Right forelimb (tissue), 1 donor: ENCODE measurements at places on chromosomes 3 and 15.

- DNase-seq, result no peak
Observed at GRCh38 chr3:73197187-73197586, 135.7 kb downstream of the EBLN2 start.

- DNase-seq, result no peak
Observed at GRCh38 chr3:132657869-132658747, 1.5 kb downstream of the ACAD11 start.

- DNase-seq, result no peak
Observed at GRCh38 chr15:44243141-44243540, 45.4 kb upstream of the GOLM2 start.

GRCh38 chr15:60583194-60583593 lies 104.3 kb upstream of the ICE2 start:
- no peak for DNase-seq

DNA sequence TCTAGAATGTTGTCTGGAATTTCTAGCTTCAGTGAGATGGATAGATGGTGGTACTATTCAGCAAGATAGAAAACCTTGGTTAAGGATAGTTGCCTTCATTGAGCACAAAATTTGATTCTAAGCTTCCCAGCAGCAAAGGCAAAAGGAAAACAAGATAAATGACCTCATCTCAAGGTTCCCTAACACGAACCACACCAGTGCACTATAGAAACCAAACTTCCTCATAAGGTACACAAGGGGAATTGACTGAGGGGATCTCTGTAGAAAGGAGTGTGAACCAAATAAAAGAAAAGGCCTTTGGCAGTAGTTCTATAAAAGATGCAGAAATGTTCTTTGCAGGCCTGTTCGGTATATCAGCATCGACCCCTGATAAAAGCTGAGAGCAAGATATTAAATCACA lies 288.9 kb downstream of the SHQ1 start:
- DNase-seq, result no peak

GRCh38 chr3:184595726-184596125 lies 34.1 kb downstream of the EPHB3 start:
- no peak for DNase-seq

DNA sequence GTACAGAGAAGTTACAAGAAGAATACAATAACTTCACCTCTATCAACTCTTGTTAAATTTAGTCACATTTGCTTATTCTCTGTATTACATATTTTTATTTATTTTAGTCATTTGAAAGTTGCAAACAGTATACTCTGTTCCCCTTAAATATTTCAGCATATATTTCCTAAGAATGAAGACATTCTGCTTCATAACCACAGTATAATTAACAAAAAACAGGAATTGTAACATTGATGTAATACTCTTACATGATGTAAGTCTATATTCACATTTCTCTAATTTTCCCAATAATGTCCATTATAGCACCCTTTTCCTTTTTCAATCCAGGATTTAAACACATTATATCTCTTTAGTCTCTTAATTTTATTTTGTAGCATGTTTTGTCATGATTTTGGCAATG lies 112.0 kb downstream of the AKAP13 start:
- DNase-seq, result no peak

DNA sequence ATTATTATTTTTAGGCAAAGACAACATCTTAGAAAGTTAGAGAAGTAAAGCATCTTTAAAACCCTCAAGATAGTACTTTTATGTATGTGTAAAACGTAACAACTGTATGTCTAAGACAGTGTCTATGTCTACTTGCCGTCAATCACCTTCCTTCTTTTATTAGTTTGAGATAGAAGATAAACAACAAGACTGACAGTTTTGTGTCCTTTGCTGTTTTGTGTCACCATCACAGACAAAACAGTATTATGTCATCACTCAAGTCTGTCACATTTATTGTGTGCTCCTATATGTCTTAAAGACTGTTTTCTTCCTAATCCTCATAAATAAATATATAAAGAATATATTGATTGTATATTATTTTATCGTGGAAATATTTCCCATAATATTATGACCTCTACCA lies 908.3 kb downstream of the CADM2 start:
- no peak for DNase-seq

DNA sequence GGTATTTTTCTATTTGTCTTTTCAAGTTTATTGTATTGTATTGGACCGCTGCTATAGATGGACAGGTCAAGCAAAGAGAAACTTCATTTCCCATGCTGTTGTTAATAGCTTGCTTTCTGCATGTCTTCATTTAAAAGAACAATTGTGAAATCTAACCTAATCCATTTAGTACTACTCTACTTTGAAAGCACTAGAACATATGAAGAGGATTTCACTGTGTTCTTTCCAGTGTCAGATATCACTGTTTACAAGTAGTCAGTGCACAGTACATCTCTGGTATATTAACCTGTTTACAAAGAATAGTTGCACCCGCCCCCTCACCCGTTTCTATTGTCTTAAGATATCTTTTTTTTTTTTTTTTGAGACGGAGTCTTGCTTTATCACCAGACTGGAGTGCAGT lies 21.8 kb upstream of the EDEM1 start:
- DNase-seq, result no peak

DNA sequence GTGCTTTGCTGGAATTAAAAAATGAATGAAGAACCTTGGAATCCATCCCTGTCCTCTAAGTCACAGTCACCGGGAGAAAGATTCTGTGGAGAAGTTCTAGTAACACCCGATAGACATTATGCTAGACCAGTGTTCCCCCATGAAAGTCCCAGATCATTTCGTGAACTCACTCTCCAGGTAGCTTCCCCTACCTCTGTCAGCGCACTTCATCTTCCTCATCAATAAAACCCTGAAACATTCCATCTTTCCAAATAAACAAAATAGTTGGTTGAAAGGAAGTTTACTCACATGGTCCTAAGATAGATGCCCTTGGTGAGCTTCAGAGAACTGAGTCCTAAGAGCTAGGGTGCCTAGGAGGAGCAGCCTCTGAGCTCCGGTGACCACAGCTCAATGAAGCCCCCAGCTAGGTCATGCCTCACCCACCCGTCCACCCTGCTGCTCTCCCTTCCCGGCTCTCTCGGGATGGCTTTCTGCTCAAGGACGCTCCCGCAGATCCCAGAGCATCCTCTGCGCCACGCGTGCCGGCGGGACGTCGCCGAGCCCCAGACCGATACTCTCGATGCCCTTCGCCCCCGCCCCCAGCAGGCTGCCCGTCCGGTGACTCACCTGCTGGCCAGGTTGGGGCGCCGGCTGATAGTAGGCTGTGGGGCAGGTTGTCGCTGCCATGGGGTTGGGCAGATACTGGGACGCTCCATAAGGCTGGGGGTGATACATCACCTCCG lies 776 bp downstream of the VGLL3 start:
- peak; percentile 62 for DNase-seq

- no peak for DNase-seq
Observed at GRCh38 chr3:34419801-34420200, 621.4 kb downstream of the PDCD6IP start.

DNA sequence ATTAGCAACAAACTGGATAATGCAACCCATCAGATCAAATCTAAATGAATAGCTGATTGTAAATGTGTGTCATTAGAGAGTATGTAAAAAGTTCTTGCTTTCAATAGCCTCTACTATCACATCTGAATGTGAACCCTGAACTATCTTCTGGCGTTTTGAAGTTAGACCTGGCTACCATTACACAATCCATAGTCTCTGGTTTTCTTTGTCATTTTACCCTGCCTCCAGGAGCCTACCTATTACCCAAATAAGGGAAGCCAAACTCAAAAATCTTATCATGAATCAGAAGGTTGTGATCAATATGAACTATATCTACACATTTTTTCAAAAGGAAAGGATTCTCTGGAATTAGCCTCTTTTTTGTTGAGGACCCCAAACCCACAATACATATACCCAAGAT lies 31.8 kb downstream of the PCYT1A start:
- no peak for DNase-seq

GRCh38 chr3:46349484-46350261 lies 4.2 kb upstream of the CCR2 start:
- no peak for DNase-seq

DNA sequence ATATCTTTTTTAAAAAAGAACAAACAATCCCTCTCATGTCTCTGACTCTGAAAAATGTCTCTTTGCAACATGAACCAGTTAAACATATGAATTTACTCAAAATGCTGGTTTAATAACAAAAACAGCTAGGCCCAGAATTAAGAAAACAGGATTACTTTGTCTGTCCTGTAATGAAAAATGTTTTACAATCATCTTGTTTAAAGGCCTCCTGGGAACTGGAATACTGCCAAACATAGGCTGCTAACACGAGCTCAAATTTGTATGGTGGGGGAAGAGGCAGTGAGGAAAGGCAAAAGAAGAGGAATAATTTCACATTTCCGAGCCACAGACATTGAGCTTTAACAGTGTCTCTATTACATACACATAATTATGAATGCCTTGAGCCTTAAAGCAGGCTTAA lies 61.7 kb upstream of the PPIB start:
- no peak for DNase-seq

DNA sequence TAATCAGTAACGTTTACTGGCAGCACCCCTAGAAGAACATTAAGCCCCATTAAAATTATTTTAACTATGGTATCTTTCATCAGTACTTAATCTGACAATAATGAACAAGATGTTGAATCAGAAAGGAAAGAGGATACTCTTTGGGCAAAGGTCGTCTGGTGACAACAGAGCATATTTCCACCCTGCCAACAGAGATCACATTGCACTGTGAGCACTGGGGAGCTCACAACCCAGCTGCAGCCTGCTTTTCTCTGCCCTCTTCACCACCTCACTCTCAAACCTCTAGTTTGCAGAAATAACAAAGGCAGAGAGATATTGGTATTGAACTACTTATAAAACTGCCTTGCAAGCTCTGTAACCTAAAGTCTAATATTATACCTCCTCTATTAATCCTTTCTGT lies 130.0 kb downstream of the FBN1 start:
- no peak for DNase-seq

DNA sequence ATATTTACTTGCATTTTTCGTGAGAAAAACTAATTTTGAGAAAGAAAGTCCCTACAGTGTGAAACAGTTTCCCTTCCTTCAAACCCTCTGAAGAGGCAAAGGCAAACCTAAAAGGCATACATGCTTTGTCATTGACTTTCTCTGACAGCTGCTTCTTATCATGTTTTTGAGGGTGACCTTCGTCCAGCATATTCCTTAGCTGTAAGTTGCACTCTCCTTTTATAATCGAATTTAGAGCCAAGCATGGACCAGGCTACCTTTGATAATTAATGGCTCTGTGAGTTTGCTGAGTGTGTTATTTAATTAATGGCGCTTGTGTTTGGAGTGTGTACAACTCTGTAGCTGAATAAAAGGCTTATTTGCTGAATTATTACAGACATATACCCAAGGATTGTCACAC lies 684.2 kb upstream of the CFAP20DC start:
- no peak for DNase-seq

DNA sequence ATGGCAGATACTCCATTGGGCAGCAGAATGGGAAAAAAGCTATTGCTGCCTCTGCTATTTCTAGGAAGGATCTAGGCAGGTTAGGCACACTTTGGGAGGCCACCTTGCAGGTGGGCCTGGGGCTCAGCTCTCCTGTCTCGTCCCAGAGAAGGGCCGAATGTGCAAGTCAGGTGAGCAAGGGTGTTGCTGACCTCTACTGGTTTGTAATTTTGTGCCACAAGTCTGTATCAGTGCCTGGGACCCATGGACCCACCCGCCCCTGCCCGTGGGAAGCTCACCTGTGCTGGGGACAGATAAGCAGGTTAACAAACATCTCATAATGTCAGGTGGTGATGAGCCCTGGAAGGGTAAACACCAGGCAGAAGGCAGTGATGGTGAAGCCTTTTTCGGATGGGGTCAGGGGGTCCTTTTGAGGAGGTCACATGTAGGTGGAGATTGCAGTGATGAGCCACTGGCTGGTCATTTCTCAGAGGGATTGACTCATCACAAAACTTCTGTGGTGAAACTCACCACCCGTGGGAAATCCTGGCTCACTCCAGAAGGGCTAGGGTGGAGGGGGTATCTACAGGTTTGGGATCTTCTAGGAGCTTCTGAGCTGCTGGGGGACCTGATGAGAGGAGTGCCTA lies 161.3 kb downstream of the KLF13 start:
- no peak for DNase-seq

GRCh38 chr15:25792128-25792527 lies 71.0 kb downstream of the ATP10A start:
- no peak for DNase-seq

GRCh38 chr3:481680-482079 lies 285.1 kb downstream of the CHL1 start:
- no peak for DNase-seq

DNA sequence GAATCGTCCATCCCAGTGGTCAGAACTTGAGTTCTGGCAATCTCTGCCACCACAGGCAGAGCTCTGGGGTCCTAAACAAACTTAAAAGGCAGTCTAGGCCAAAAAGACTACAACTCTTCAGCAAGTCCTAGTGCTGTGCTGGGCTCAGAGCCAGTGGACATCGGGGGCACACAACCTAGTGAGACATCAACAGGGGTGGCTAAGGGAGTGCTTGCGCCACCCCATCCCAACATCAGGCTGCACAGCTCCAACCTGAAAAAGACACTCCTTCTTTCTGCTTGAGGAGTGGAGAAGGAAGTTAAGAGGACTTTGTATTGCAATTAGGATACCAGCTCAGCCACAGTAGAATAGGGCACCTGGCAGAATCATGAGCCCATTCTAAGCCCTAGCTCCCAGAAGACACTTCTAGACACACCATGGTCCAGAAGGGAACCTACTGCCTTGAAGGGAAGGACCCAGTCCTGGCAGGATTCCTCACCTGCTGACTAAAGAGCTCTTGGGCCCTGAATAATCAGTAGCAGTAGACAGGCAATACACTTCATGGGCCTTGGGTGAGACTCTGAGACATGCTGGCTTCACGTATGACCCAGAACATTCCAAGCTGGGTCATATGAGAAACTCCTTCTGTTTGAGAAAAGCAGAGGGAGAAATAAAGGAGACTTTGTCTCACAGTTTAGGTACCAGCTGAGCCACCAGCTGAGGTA lies 72.0 kb downstream of the TFDP2 start:
- no peak for DNase-seq

DNA sequence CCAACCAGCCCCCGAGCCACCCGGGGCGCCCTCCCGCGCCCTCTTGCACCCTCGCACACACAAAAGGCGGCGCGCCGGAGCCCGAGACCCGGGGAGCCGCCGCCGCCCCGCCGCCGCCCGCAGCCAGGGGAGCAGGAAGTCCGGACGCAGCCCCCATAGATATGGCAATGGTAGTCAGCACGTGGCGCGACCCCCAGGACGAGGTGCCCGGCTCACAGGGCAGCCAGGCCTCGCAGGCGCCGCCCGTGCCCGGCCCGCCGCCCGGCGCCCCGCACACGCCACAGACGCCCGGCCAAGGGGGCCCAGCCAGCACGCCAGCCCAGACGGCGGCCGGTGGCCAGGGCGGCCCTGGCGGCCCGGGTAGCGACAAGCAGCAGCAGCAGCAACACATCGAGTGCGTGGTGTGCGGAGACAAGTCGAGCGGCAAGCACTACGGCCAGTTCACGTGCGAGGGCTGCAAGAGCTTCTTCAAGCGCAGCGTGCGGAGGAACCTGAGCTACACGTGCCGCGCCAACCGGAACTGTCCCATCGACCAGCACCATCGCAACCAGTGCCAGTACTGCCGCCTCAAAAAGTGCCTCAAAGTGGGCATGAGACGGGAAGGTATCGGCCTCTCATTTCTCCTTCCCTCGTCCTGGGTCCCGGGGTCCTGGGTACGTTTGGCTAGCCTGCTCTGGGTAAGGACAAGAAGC lies 1.6 kb downstream of the NR2F2 start:
- peak; percentile 61 for DNase-seq

- DNase-seq, result no peak
Observed at GRCh38 chr15:98418122-98418521, 230.2 kb upstream of the IGF1R start.

- DNase-seq, result peak; percentile 61
Observed at GRCh38 chr3:16448639-16449070, 64.8 kb downstream of the RFTN1 start.
